ENCODE measurements at places on chromosomes 12 and 14.

- DNase-seq: no peak
These were observed 98.3 kb downstream of the PDZRN4 start for GRCh38 chr12:41286426-41286825.

DNA sequence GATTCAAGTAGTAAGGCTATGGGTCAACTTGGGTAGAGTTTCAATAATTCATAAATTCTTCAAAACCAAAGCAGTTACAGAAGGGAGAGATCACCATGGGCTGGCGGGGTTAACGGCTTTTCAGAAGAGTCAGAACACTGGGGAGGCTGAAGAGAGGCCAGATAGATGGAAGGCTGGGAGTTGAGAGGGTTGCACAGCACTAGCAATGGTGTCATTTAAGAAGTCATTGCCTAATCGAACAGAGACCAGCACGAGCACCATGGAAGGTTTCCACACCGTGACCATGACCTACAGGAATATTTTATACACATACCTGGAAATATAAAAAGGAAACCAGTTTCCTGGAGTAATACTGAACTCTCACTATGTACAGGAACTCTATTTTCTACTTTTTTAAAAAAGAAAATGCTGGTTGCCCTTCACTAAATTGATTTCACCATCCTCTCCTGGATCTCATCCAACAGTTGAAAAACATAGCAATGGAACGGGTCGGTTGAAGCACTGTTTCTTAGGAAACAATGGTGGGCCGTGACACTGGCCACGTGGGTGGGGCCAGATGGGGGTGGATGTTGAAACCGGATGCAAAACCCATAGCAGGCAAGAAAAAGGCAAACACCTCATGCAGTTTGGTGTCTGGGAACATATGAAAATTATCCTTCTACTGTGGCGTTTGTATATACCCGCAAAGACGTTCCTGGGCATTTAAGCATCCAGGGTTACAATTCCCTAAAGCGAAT, 38.0 kb upstream of the RIN3 start:
- no peak for DNase-seq

DNA sequence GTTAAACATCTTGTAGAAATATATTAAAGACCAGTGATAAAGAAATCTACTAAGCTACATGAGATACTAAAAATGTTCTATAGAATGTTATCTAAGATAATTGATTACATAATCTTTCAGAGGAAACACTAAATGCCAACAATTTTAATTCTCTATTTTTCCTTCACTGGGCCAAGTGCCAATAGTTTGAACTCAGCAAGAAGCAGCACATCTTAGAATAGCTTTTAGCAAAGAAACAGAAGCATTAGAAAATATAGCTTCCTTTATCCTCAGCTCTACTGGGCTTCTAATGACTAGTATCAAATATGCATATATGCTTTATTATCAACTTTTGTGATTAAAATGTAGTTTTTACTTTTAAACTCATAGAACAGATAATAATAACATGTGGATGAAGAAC, 461.4 kb upstream of the USP15 start:
- no peak for DNase-seq

GRCh38 chr12:50848963-50849362, 6.2 kb downstream of the TMPRSS12 start:
- no peak for DNase-seq
